ENCODE measurements at places on chromosomes 5 and 9.

- DNase-seq: no peak
Measured at GRCh38 chr5:66339896-66340295, 195.8 kb downstream of the SREK1 start.

- DNase-seq: peak; percentile 29
Measured at GRCh38 chr5:134874831-134875655, 872 bp downstream of the TXNDC15 start.

DNA sequence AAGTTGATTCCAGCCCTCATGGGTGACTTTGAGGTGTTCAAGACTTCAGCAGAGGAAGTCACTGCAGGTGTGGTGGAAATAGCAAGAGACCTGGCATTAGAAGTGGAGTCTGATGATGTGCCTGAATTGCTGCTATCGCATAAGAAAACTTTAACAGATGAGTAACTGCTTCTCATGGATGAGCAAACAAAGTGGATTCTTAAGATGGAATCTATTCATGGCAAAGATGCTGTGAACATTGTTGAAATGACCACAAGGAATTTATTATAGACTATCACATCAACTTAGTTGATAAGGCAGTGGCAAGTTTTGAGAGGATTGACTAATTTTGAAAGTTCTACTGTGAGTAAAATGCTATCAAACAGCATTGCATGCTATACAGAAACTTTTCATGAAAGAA is 17.1 kb upstream of the POU4F3 start:
- DNase-seq: no peak

- no peak for DNase-seq
Measured at GRCh38 chr5:53406630-53407316, 73.7 kb upstream of the FST start.

- no peak for DNase-seq
Measured at GRCh38 chr9:98091735-98092612, 27.0 kb downstream of the TRIM14 start.

- DNase-seq: no peak
Measured at GRCh38 chr9:6567140-6567591, 78.4 kb downstream of the GLDC start.

DNA sequence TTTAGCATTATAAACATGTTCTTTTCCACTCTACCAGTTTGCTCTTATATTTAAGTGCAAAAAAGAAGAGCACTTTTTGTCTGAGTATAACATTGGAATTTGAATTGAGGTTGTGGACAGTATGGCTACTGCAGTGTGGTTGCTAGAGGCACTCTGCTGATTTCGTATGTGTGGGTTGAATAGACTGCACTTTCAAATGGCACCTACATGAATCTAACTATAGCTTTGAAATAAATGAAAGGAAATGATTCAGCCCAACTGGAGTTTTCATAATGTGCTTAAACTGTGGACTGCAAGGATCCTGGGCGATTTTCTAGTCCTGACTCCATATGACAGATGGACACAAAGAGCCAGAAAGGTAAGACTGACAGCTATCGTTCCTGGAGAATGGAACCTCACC is 657.6 kb upstream of the RIOK2 start:
- no peak for DNase-seq

DNA sequence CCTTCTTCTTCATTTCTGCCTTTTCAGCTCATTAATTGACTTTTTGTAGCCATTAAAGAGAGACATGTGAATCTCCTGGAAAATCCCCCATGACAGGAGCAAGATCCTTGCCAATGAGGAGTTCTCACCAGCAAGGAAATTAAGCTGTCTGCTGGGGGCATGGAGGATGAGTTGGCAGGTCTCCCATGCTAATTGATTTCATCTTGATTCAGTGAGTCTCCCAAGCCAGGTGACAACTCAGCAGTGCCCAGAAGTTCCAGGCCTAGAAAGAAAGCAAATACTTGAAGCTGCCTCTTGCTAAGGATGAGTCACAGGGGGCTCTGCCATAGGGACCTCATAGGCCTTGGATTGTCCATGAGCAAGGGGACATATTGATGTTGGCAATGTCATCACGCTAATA is 30.0 kb upstream of the ADRA1B start:
- DNase-seq: no peak

DNA sequence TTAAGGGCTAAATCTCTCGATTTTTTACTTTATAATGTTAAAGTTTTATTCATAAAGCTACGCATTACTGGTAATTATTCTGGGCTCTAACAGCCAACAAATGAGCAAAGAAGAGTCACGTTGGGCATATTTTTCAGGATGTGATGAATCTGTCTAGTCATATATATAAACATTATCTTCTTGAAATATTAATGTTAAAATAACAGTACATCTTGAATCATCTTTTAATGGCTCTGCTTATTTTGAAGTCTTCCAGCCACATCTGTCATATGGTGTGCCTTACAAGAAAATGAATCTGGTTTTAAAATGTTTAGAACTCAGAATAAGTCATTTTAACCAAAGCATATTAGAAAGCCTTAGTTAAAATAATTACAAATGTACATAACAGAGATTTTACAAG is 96.9 kb downstream of the CWC27 start:
- DNase-seq: no peak

All from activated CD8-positive, alpha-beta memory T cell treated with anti-CD3 and anti-CD28 coated beads for 48 hours (primary cell).